ENCODE measurements at places on chromosomes 13 and 19.

DNA sequence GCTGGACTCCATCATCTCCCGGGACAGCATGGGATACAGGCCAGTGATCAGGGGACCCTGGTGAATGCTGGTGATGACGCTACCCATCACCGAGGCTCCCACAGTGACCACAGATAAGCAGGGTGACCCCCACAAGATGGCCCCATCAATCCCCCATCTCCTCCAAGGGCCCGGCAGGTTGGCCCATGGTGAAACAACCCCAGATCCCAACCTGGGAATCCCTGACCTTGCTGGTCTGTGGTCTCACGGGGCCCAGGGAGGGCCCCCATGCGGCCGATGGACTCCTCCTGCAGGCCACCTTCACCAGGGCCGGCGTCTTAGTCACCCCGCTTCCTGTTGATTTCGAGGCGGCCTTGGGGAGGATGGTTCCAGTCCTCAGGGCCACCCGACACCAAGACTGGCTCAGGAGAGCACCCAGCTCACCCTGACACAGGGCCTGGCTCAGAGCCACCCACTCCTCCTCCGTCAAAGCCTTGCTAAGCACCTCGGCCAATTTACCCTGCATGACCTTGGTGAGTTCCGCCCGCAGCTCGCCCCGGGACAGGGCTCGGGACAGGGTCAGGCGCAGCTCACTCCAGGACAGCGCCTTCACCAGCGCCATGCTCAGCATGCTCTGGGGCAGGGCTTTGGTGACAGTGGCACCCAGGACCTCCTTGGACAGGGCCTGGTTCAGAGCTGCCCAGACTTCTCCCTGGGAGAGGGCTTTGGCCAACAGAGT is 10.0 kb downstream of the IQCN start:
- DNase-seq: no peak

DNA sequence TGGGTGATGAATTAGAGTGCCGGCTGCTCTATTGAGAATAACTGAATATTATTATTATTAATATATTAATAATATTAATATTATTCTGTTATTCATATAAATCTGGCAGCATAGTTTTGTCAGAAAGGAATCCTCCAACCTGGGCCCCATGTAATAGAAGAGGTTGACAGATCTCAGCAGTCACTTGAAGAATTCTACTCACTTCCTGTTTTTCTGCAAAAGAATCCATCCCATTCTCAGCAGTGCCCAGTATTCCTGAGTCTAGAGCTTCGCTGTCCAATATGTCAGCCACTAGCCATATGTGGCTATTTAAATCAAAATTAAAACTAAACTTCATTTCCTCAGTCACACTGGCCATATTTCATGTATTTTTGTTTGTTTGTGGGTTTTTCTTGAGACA is 72.4 kb upstream of the USPL1 start:
- no peak for DNase-seq

DNA sequence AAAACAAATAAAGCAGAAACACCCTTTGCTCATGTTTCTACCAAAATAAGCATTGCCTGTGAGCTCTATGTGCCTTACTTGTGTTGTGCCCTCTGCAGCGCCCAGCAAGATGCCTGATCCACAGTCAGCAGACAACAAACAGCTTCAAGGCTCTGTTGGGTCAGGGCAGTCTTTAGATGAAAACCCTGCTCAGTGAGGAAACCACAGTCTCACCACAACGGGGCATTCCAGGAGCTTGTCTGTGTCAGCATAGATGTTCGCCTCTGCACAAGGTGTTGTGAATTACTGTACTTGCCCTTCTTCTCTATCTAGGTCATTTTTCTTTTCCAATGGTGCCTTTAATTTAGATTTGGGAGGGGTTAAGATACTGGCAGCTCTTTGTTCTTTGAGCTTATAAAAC is 251.9 kb downstream of the COL4A1 start:
- no peak for DNase-seq

- DNase-seq: no peak
These were observed 1.4 kb downstream of the PSMD8 start for GRCh38 chr19:38375748-38376147.

GRCh38 chr13:74747186-74747955 is 613.2 kb upstream of the KLF12 start:
- DNase-seq: no peak

DNA sequence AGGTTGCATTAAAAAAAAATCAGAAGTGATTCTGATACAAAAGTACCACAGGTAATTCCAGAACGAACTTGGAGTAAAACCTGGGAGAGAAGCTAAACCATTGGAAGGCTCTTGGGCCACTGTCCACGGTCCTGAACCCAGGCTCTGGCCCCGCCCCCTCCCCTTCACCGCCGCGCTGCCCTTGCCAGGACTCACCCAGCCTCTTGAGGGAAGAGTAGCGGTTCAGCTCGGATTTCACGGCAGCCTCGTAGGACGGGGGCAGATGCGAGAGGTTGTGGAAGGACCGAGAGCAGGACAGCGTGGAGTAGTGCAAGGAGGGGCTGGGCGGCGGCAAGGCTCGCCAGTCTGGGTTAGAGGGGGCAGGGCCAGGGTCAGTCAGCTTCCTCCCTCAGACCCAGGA is 5.7 kb downstream of the SHISA7 start:
- peak; percentile 86 for DNase-seq

DNA sequence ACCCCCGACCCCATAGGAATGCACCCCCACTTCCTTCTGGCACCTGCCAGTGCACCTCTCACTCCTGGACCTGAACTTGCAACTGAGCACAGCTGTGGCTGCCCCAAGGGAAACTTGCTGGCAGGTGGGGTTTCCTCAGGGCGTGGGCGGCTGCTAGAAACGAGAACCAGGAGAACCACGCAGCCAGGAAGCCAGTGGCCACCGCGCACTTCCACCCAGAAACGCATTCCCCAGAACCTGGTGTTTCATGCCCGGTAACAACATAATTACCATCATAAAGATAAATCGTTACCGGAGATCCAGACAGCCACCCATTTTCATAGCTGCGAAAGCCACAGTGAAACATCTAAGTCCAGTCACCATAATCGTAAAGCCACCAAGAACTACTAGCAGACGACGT is 75.2 kb upstream of the C13orf46 start:
- DNase-seq: no peak

- no peak for DNase-seq
These were observed 23.7 kb downstream of the TPP2 start for GRCh38 chr13:102620516-102620915.

DNA sequence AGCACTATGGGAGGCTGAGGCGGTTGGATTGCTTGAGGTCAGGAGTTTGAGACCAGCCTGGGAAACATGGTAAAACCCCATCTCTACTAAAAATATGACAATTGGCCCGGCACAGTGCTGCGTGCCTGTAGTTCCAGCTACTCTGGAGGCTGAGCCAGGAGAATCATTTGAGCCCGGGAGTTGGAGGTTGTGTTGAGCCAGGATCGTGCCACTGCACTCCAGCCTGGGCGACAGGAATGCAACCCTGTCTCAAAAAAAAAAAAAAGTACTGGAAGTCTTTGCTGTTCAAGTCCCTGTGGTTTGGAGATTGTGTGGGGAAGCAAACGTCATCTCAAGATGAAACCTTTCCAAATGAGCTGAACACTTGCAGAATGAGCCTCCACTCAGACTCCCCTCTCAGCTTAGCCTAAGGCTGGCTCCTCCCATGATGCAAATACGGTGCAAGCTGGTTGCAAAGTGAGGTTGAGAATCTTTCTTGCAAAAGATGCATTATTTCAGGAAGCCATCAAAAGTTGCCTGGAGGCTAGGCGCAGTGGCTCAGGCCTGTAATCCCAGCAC is 46.2 kb downstream of the MYO9B start:
- no peak for DNase-seq

- no peak for DNase-seq
These were observed 1456.1 kb upstream of the MIR17HG start for GRCh38 chr13:89891416-89891815.

- no peak for DNase-seq
These were observed 32.5 kb downstream of the SPTBN4 start for GRCh38 chr19:40499320-40499719.

DNA sequence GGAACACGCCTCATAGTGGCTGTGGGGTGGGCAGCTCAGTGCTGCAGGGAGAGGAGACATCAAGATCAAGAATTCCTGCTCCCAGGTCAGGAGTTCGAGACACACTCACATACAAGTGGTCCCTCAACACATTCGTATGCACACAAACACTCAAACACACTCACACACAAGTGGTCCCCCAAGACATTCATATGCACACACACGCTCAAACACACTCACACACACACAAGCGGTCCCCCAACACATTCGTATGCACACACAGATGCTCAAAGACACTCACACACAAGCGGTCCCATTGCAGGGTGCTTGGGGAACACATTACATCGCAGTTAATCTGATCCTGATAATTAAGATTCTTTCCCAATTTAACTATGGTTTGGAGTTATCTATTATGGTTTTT is 28.2 kb downstream of the FCGBP start:
- no peak for DNase-seq

- DNase-seq: no peak
These were observed 5.2 kb upstream of the EFNB2 start for GRCh38 chr13:106540613-106541012.

GRCh38 chr19:19741184-19741583 is 8.3 kb upstream of the ZNF14 start:
- no peak for DNase-seq

DNA sequence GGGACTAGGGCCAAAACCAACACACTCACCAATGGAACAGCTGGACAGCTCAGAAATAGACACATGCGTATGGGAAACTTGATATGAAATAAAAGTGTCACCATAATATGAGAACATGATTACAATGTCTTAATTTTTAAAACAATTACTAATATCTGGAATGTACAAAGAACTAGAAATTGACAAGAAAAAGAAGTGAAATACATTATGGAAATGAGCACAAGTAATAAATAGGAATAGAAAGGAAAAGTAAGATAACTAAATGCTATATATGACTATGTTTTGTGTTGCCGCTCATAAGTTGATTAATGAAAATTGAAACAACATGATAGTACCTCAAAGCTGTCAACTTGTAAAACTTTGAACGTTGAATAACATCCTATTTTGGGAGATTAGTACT is 801.1 kb downstream of the SLITRK5 start:
- no peak for DNase-seq

DNA sequence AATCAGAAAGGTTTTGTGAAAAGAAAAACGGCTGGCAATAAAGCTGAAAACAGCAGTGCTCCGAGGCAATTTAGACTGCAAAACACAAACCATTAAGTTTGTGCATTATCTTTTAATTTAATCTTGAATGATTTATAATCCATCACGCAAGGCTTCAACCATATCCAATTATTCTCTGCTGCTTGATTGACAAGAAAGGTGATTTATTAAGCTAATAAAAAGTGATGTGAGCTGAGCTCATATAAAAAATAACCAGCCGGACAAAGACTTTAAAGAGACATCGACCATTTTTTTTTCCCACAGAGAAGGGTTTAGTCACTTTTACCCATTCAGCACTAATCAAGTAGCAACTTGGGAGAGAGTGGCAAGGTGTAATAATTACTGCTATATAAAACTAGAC is 33.6 kb downstream of the TSHZ3 start:
- no peak for DNase-seq

DNA sequence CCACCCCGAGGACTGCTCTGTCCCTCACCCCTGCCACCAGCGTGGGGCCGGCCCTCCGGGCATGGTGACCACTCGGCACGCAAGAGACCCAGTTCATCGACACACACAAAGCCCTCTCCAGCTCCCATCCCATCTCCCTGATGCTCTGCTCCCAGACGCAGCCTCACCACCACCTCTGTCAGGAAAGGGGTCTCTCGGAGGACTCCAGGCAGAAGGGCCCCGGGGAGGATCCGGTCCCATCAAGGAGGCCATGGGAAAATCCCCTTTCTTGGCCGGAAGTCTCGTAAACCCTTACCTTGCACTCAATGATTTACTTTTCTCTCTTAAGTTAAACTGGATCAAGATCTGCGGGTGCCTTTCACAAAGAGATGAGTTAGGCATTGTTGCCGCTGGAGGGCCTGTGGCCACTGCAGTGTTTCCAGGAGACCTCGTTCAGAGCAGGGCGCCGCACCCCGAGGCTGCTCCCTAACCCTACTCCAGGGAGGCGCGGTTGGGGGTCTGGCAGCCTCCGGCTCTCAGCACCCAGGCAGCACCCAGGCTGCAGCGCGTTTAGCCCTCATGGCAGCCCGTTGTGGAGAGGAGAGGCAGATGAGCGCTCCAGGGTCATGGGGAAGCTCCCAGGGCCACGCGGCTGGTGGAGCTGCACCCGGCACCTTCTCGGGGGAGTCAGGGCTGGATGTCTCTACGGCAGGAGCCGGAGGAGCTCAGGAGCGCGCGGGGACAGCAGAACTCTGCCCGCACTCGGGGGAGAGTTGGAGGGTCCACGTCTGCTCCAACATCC is 31.0 kb downstream of the C2CD4C start:
- DNase-seq: no peak

DNA sequence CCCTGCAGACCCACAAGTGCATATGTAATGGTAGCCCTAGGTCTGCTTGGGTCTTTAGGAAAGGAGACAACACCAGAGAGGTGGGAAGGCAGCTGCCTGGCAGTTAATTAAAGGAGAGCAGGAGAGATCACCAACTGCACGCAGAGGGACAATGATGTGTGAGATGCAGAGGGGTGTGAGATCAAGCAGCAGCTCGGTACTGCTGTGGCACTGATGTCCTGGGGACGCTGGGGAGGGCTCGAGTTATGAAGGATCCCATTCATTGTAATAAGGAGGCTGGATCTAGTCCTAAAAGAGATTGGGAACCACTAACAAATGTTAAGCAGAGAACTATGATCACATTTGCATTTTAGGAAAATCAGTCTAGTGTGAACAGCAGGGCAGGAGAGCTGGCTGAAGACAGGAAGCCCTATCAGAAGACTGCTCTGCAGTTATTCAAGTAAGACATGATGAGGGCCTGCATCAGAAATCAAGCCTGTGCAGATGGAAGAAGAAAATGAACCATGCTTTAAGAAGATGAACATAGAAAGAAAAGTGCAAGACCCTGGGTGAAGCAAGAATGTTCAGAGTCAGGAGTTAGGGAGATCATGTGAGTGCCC is 80.4 kb downstream of the DLEU7 start:
- no peak for DNase-seq

DNA sequence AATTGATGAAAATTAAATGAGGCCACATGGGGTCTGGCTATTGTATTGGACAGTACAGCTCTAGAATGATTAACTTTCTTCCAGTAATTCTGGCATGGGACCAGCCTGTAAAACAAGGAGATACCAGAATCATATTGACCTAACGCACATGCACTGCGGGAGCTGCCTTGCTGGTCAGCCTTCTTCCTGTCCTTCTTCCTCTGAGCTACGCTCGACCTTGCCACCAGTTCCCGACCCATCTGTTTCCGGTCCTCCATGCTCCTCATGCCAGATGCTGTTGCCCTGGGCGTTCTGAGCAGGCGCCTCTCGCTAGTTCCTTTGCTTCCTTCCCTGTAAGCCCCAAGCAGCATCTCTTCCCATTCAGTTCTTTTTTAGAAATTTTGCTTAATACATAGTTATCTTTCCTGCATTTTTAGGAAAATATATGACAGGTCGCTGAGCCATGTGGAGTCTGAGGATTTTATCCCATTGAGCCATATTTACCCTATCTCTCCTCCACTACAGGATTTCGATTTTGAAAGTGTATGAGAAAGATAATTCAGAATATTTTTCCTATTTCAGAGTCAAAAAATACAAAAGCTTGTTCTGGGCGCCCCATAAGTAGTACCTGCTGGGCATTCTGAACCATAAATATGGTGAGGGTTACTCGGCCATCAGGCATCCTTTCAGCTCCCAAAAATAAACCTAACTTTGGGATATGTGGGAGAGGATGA is 38.6 kb downstream of the TNFRSF19 start:
- no peak for DNase-seq

- no peak for DNase-seq
These were observed 41.7 kb upstream of the ATP11A start for GRCh38 chr13:112648101-112648500.

GRCh38 chr19:32767951-32768679 is 48.5 kb downstream of the TDRD12 start:
- no peak for DNase-seq

GRCh38 chr19:13887517-13887916 is 10.6 kb downstream of the NANOS3 start:
- no peak for DNase-seq
